ENCODE measurements at places on chromosomes 4 and X.

GRCh38 chr4:40579983-40580382 lies 49.7 kb downstream of the RBM47 start:
- no peak for DNase-seq

GRCh38 chr4:142307857-142308256 lies 538.2 kb downstream of the INPP4B start:
- no peak for DNase-seq

DNA sequence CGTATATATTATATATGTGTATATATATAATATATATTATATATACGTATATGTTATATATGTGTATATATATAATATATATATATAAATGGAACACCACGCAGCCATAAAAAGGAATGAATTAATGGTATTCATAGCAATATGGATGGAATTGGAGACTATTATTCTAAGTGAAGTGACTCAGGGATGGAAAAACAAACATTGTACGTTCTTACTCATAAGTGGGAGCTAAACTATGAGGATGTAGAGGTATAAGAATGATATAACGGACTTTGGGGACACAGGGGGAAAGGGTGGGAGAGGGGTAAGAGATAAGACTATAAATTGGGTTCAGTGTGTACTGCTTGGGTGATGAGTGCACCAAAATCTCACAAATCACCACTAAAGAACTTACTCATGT lies 1388.9 kb downstream of the C4orf33 start:
- no peak for DNase-seq

- no peak for DNase-seq
These were observed 55.7 kb downstream of the ANTXR2 start for GRCh38 chr4:80017125-80017854.

DNA sequence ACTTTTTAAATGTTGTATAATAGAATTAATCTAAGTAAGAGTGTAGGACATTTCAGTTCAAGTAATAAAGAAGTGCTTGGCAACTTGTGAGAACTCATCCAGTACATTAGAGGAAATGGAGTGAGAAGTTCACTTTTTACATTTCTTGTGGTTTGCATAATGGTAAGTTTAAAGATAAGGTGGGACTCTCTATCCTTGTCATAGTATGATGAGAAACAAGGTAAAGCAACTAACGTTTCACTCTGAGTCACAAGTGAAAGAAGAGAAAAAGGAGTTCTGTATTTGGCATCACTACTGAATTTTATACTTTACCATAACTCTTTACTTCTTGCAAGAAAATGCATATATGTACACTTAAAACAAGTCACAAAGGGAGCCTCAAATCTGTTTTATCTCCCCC lies 219.4 kb downstream of the SLC4A4 start:
- DNase-seq, result no peak

DNA sequence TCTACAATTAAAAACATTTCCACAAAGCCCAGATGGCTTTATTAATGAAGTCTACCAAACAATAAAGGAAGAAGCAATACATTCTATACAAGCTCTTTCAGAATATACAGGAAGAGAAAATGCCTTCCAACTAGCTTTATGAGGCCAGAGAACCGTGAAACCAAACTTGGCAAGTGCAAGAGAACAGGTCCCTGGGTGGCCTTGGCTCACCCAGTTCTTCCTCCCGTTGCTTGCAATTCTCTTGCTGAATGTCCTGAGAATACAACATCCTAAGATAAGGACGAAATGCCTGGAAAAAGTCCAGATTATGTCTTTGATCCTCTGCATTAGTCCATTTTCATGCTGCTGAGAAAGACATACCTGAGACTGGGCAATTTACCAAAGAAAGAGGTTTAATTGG lies 204.9 kb downstream of the MAD2L1 start:
- DNase-seq, result no peak

- DNase-seq, result no peak
These were observed 321.9 kb upstream of the EMCN start for GRCh38 chr4:100839712-100840111.

DNA sequence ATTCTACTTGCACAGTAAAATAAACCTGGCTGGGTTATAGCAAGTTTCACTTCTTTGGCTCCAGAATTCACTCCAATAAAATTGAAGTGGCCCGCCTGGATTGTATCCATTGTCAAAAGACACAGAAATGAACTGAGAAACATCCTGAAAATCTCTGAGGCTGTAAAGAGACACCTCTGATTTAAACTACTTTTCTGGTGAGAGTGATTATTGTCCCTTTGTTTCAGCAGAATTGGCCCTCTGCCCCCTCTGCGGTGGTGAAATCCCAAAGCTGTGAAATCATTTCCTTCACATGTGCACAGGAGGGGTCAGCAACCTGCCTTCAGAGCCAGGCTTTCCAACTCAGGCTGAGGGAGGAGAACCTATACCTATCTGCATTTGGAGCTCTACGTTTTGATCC lies 23.0 kb downstream of the GAB3 start:
- DNase-seq, result no peak

DNA sequence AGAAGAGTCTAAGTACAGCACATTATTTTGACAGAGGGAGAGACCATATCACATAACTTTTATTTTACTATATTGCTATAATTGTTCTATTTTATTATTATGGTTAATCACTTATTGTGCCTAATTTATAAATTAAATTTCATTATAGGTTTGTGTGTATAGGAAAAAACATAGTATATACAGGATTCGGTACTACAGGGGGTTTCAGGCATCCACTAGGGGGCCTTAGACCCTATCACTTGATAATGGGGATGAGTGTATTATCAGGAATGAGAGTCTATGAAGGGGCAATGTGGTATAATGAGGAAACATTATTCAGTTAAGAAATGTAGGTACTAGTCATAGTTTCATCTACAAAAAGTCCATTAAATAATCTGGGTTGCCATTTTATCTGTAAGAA lies 833.1 kb downstream of the C4orf33 start:
- no peak for DNase-seq

GRCh38 chrX:14290335-14290734 lies 239.0 kb upstream of the GLRA2 start:
- DNase-seq, result no peak

DNA sequence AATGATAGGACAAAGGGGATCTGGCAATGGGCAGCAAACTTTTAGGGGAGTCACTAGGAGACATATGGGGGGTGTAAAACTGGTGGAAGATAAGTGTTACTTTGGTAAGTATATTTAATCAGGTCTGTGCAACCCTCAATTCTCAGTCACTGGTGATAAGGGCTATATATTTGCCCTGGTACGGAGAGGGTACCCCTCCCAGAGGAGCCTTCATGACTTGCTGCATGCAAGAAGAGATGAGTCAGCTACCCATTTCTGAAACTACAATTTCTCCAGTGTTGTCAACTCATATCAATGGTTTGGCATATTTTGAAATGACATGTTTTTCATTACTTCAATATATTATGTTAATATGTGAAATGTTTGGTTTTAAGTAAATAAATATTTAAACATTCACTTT lies 14.3 kb downstream of the SMARCAD1 start:
- no peak for DNase-seq

DNA sequence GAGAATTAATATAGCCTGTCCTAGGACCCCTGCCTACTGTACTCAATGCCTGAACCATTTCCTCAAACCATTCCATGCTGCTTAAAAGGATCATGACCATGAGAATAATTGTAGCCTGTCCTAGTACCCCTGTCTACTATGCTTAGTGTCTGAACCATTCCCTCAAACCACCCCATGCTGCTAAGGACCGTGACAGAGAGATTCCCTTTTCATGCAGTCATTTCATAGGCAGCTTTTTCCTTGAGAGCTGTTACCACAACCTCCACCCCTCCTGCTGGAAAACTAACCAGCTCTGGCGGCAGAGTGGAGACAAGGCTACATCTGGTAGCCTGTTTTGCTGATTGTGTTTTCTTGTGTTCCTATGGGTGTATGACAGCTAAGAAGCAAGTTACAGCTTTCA lies 174.9 kb upstream of the SMARCAD1 start:
- DNase-seq, result no peak

DNA sequence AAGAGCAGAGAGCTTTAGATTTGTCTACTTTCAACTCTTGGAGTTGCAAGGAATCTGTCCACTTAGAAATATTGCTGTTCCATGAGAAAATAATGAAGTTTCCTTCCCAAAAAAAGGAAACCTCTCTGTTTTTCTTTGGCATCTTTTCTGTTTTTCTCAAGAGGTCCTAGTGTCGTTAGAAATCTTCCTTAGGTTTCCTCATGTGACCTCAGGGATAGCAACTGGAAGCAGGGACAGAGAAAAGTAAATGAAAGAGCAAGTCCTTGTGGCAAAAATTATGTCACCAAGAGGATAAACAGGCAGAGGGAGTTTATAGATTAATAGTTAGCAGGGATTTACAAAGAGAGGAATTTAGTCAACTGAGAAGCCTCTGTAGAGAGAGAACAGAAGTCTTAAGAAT lies 478.4 kb upstream of the ADGRL3 start:
- DNase-seq, result no peak

GRCh38 chrX:45447995-45448394 lies 247.3 kb upstream of the DIPK2B start:
- no peak for DNase-seq

DNA sequence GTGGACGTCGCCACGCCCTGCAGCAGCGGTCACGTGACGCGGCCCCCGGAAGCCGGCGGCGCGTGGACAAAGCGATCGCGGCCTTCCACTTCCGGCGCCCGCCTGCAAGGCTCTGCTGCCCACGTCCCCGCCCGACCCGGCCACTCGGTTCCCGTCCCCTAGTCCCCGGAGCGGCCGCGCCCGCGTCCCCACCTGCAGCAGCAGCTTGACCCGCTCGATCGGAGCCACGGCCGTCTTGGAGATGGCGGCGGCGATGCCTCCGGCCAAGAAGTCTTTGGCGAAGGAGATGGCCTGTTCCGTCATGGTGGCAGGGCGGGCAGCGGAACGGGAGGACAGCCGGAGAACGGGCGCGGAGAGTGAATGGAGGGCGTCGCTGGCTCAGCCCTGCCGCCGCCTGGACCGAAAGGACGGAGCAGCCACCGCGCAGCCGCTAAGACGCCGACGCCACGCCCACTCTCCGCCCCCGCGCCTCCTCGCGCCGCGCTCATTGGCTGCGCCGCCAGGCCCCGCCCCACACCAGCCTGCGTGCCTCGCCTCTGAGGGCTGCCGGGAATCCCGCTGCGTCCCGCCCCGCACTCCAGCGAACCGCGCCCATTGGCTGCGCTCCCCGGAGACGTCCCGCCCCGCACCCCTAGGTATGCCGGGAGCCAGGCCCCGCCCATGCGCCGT lies at the start of gene SLC25A6:
TSS of gene SLC25A6 (minus strand) at position 407 of the 669 bp plus-strand sequence. CDS start at position 303, 104 bp downstream.
- DNase-seq, result peak; percentile 47

- no peak for DNase-seq
These were observed 60.8 kb downstream of the PPM1K start for GRCh38 chr4:88223516-88223915.

- DNase-seq, result no peak
These were observed 12.7 kb downstream of the FGFBP1 start for GRCh38 chr4:15925830-15926229.

GRCh38 chrX:8657883-8658282 lies 74.1 kb downstream of the ANOS1 start:
- DNase-seq, result no peak

GRCh38 chr4:85675076-85676049 lies 200.4 kb downstream of the ARHGAP24 start:
- DNase-seq, result no peak

- DNase-seq, result peak; percentile 18
These were observed 127.2 kb downstream of the FBXW7 start for GRCh38 chr4:152408514-152409327.

DNA sequence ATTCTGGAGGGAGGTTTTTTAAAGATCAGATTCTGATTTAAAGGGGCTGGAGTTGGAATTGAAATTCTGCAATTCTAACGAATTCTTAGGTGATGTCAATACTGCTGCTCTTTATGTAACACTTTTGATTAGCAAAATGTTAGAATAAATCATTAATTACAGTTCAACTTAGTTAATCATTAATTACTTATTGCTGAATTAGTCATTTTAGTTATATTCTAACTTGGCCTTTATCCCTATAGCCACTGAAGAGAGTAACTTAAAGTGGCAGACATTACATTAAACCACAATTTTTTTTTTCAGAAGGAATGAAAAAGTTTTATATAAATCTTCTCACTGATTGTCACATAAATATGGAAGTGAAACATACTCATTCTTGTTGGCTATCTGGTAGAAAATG lies 206.6 kb upstream of the ITM2A start:
- DNase-seq, result no peak

DNA sequence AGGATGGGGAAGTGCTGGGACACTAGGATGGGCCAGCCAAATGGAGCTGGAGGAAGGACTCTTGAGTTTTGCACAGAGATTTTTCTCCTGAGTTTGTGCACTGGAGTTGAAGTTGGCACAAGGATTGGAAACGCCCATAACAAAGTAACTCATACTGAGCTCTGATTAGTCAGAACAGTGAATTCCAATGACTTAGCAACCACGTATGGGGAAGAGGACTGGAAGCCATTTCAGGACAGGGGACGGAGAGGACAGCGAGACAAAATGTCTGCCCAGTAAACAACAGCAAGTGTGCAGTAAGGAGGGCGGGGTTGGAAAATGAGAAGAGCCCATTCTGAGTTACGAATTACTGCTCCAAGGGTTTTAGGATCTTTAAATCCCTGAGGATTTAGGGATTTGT lies 5.9 kb downstream of the RIPPLY1 start:
- DNase-seq, result no peak

- DNase-seq, result no peak
These were observed 333.8 kb upstream of the PCDH7 start for GRCh38 chr4:30386266-30386895.

- no peak for DNase-seq
These were observed 21.2 kb downstream of the DOK7 start for GRCh38 chr4:3484057-3484973.

DNA sequence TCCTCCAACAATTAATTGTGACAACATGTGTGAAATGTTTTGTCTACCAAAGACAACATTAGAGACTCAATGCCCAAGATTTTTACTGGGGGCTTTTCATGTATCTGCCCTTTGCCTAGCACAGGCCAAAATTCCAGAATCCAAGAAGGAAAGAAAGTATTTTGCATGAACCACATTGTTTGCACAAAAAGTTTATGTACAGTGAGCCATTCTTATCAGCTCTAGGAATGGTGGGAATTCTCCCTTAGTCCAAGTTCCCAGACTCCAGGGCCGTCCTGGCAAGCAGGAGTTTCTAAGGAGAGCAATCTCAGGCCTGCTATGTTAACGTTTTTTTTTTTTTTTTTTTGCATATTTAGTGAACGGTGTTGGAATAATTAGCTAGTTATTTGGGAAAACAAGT lies 21.6 kb downstream of the GPRASP1 start:
- no peak for DNase-seq

- DNase-seq, result no peak
These were observed 20.0 kb downstream of the MID2 start for GRCh38 chrX:107845625-107846024.

Measured in glomerular endothelial cell (primary cell).